Activated CD4-positive, alpha-beta T cell treated with anti-CD3 and anti-CD28 coated beads, Interleukin-2, amount 10 ng/mL, durations not matched to agents 7 days and 5 days (primary cell): ENCODE measurements at places on chromosomes 2 and 18. TPM values are rescaled to one million over a fixed set of nuclear protein-coding genes. Genes with fewer than 3 reads are reported as not detected.
A peak's percentile ranks its signal among the peaks of the same experiment; 100 is the strongest.

DNA sequence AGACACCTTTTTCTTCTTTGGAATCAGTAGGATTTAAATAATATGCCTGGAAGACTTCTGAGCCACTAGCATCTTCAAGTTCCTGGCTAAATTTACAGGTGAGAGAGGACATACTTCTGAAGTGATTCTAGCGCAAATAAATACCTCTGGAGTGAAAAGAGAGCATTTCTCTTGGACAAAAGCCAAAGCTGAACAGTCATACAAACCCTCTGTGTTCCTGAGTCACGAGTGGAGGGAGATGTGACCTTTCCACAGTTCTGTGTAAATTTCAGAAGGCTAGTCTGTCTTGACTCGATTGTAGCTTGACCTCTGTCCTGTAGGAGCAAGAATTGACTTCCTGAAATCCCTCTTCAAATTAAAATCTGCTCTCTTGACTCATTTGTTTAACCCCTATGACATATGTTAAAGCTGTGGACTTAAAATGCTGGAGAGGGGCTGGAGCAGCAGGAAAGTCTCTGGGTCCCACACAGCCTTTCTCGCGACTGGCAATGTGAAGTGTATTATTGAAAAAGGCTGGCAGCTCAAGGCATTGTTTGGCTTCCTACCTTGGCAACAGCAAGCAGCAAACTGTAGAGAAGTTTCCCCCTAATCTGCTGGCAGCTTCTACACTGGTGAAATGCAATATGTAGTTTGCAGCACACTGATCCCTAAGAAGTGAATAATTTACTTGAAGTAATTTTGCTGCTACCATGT, 79.6 kb upstream of the GCFC2 start:
- H3K36me3 ChIP-seq: no peaks in the 10 kb centered on the region
- H3K4me1 ChIP-seq: no peaks in the 10 kb centered on the region
- no peak overlapping the region for H3K4me3 ChIP-seq
- H3K27ac ChIP-seq: no peak overlapping the region
- peaks cover 2% of the 10 kb centered on the region for H3K27me3 ChIP-seq

DNA sequence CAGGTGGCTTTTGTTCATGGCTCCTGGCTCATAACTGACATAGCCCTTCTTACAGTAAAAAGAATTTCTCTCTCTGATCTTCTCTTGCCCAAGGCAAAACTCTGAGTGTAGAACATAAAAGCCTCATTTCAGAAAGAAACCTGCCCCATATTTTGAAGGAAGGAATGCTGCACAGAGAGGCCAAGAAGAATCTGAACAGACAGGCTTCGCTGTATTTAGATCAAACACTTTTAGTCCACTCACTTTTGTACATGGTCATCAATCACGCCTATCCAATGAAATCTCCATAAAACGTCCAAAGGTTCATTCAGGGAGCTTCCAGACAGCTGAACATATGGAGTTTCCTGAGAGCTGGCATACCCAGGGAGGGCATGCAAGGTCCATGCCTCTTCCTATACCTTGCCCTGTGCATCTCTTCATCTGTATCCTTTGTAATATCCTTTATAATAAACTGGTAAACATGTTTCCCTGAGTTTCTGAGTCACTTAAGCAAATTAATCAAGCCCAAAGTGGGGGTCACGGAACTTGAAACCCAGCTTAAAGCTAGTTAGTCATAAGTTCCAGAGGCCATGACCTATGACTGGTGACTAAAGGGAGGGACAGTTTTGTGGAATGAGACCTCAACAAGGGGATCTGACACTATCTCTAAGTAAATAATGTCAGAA, 62.5 kb upstream of the TMEM247 start:
- no peak overlapping the region for H3K27ac ChIP-seq
- H3K27me3 ChIP-seq: peaks cover 3% of the 10 kb centered on the region
- H3K4me3 ChIP-seq: no peak overlapping the region
- H3K36me3 ChIP-seq: no peaks in the 10 kb centered on the region
- no peak for DNase-seq

DNA sequence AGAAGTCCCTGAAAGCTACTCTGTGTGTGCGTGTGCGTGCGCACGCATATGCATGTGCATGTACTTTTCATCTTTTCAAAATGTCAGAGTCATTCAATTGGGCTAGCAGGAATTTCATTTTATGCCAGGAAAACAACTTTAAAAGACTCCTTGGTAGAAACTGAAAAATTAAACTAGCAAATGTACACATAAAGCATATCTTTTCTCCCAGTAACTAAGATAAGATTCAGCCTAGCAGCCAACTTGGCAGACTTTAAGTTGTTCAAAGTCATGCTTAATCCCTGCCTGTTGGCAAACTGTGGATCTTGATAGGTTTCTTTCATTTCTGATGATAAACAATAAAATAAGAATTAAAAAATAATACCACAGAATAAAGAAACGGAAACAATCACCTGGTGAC, 1129.1 kb downstream of the LRP1B start:
- H3K27me3 ChIP-seq: no peaks in the 10 kb centered on the region
- no peaks in the 10 kb centered on the region for H3K36me3 ChIP-seq
- H3K4me3 ChIP-seq: no peak overlapping the region
- no peak overlapping the region for H3K27ac ChIP-seq
- no peak for DNase-seq

DNA sequence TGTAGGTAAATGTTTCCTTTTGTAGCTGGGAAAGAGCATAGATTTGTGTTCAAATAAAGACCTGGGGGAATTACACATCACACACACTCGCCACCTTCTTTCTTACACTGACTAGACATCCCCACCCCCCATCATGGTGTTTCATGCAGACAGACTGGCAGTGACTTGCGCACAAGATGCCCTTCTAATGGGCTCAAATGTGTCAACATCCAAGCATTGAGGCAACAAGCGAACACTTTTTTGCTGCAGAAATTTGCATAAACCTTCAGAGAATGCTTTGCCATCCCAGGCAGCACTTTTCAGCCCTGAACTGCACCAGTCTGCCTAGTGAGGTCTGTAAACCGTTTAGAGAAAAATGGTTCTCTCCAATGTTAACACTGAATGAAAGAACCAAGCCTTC, 4.5 kb downstream of the HOXD8 start:
- DNase-seq: no peak
- peaks cover 83% of the 10 kb centered on the region for H3K27me3 ChIP-seq
- peaks cover 32% of the 10 kb centered on the region for H3K4me1 ChIP-seq
- H3K27ac ChIP-seq: no peak overlapping the region
- H3K36me3 ChIP-seq: peaks cover 4% of the 10 kb centered on the region
- H3K4me3 ChIP-seq: no peak overlapping the region

DNA sequence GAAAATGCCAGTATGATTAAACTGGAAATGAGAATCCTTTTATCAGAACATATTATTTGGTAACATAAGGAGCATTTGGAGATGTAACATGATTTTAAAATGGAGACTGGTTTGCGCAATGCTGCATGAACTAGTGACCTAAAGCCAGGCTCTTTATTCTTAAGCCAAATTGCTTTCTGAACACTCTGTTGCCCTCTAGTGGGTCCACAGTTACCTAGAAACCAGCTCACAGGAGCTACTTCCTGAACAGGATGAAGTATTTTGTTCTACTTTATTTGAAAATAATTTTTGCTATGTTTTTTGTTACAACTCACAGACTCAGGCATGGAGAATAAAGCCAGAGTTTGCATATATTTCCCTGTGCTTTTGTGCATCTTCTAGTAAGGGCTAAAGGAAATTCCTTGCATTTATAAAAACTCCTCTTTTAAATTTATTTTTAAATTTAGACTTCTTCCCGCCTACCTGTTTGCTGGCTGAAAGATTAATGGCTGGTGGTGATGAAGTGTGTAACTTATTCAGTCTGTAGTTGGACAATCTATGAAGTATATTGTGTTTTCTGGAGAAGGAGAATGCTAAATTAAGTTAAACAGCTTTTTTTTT, 146.7 kb downstream of the PARD3B start:
- H3K27ac ChIP-seq: no peak overlapping the region
- H3K4me3 ChIP-seq: no peak overlapping the region
- H3K27me3 ChIP-seq: peaks cover 4% of the 10 kb centered on the region
- H3K4me1 ChIP-seq: peaks cover 12% of the 10 kb centered on the region

DNA sequence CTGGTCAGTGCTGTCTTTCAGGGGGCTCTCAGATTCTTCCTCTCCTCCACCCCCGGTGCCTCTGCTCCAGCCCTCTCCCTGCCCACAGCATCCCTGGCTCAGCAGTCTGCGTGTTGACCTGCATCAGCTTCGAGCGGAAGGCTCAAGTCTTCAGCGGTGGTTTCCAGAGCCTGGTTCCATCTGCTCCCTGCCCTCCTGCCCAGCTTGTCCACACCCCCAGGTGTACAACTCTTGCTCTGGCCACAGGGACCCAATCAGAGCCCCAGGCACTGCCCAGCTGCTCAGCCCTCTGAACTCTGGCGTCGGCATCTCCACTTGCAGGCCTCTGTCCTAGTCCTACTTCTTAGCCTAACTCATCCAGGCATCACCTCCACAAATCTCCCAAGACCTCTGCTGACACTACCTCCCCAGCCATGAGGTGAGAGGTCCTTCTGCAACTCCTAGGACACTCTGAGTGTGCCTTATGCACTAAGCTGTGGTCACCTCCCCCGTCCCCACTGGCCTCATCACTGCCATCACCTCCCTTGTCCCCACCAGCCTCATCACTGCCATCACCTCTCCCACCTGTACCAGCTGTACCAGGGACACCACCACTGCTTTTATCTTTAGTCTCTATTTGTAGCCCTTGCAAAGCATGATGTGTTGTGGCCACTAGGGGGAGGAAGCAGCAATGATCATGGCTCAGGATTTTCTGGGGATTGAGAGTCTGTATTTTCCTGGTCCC, 60.9 kb downstream of the EDAR start:
- H3K27me3 ChIP-seq: no peaks in the 10 kb centered on the region
- DNase-seq: peak; percentile 60
- no peak overlapping the region for H3K4me3 ChIP-seq
- H3K4me1 ChIP-seq: no peaks in the 10 kb centered on the region

DNA sequence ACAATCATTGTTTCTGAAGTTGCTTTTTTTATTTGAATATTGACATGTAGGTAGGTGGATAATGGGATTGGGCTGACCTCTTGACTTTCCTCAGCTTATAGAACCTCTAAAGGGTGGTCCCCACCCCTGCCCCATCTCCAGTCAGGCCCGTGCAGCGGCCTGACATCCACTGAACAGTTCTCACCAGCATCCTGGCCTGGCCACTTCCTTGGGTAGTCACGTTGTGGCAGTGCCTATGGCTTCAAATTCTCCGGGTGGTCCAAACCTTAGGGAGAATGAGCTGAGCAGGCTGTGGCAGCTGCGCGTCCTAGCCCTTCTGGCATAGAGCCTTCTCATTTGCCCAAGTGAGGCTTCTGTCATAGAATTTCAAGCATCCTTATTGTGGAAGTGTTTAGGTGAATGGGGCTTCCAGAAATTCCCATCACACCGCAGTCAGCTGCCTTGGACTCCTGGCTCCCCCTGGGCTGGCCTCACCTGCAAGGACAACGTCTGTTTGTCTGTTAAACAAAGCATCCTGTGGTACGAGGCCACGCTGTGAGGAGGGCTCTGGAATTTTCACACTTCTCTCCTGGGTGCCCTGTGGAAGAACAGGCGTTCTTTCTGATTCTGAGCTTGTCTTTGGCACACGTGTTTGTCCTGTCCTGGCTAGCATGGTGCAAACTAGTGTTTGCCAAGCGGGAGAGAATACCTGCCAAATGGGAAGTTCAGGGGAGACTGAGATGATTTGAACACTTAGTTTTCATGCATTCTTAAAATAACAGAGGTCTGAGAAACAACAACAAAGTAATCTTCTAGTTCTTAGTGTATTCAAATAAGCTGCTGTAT, 31.8 kb upstream of the OTOS start:
- H3K27me3 ChIP-seq: peaks cover 26% of the 10 kb centered on the region
- H3K4me1 ChIP-seq: peaks cover 3% of the 10 kb centered on the region
- DNase-seq: no peak
- H3K36me3 ChIP-seq: no peaks in the 10 kb centered on the region
- no peak overlapping the region for H3K4me3 ChIP-seq

EFHD1 gene
- total RNA-seq: 0.50 TPM

CCDC138 gene
- 12.8 TPM for total RNA-seq

CDH7 gene
- not detected for total RNA-seq
